ENCODE measurements at places on chromosomes 1 and 21. TPM values are rescaled to one million over a fixed set of nuclear protein-coding genes. Genes with fewer than 3 reads are reported as not detected.
A peak's percentile ranks its signal among the peaks of the same experiment; 100 is the strongest.

Gene GPR25
- total RNA-seq, result 0.27 TPM

DNA sequence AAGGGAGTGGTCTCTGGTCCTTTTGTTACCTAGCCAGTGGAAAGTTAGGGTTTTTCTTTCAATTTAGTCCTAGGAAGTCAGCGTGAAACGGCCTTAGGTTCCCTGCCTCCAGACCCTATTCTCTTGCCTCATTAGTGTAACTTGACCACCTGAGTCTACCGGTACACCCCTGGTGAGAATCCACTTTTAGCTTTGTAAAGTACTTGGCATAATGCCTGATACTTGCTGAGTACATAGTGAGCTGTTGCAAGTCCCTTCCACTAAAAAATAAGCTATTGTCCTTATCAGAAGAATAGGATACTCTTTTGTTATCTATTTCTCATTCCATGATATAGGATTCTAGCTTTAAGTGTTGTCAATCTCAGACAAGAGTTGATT is 228.8 kb downstream of the ST6GALNAC3 start:
- no peak for DNase-seq

DNA sequence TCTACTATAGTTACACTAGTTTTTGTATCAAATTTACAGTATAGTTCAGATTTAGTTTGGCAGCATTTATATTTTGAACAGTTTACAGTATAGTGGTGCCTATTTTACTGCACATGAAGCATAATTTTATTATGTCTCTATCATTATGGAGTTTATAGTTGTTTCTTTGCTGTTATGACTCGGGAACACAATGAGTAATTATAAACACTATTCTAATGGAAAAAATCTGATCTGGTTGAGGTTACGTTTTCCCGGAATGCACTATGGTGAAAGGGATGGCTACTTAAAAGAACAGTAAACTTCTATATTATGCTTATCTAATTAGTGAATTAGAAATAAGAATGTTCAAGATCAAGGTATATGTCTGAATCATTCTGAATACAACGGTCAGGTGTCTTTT is 10.6 kb downstream of the LCA5L start:
- no peak for DNase-seq

DNA sequence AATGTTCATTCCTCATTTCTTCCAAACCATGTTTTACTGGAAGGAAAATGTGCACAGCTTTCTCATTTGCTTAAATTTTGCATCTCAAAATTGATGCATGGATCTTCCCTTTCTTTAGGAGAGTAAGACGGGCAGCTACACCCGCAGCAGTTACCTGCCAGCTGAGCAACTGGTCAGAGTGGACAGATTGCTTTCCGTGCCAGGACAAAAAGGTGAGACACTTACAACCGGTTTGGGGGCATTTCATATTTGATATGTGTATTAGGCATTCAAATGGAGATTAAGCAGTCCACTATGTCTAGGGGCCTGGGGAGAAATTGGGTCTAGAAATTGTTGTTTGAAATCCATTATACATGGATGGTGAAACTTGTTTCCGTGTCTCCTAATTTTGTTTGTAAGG is 12.9 kb downstream of the C8A start:
- DNase-seq, result no peak

- DNase-seq, result peak; percentile 6
These were observed 33.1 kb downstream of the LPAR3 start for GRCh38 chr1:84859866-84860265.

DNA sequence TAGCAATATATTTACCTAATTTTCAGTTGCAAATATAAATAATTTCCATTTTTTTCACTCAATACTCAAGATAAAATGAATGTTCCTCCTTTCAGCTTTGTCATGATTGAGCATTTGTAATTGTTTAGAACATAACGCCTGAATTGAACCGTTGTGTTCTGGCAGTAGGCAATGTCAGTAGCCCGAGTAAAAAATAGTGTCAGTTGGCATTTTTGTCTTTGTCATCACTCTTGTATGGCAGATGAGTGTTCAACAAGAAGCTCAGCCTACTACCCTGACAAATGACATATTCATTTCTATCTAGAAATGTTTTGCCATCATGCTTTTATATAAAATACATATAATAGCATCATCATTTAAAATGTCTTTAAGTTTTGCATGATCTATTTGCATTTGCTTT is 691.4 kb upstream of the NCAM2 start:
- DNase-seq, result no peak

DNA sequence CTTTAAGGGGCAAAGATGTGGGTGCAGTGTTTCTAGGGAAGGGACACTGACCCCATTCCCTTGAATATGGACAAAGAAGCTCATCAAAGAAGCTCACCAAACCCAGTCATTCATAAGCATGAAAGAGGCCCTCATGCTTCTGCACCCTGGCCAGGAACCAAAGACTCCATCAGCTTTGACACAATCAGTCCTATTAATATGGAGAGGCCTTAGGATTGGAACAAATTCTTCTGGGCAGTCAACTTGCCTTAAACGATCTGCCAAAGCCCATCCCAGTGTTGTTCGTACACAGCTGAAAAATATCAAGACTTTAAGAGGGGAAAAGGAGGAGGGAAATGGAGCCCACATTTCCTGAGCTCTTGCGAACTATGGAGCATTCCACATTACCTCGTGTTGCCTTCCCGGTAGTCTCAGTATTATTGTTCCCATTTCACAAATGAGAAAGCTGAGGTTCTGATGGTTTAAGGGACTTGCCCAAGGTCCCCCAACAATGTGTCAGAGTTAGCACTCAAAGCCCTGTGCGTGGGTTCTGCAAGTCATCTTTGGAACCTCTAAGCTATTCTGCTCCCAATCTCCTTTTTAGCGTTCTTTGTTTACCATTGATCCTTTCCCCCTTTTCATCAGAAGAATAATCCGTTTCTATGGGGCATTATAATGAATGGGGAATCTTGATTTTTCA is 161.9 kb downstream of the ZBTB18 start:
- no peak for DNase-seq

DNA sequence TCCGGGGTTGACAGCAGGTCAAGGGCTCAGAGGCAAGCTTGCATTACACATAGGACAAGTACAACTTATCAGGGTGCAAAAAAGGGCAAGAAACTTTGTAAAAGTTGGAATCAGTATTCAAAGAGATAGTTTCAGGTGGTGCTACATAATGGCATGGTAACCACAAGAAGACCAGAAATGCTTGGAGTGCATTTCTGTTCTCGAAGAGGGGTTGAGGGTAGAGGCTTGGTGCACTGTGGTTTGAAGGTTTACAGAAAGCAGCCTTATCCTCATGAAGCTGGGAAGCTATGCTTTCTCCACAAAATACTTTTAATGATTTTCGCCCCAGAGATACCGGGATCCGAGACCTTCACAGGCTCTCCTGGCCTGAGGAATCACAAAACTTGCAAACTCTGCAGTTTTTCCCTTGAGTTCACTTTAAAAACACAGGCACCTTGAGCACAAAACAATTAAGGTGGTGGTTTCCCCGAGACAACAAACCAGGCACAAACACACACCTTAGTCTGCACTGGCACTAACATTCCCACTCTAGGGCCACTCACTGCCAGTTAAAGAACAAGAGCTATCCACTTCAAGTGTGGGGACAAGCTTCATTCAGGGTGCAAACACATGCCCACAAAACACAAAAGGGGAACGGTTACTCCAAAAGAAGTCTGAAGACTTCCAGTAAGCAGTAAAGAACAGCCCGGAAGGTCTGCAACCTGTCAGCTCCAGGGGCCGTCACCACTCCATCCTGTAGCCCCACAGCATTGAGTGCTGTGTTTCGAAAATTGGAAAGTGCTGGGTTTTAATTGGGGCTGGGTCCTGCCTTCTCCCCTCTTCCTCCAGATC is 29.8 kb upstream of the NFIA start:
- DNase-seq, result no peak

DNA sequence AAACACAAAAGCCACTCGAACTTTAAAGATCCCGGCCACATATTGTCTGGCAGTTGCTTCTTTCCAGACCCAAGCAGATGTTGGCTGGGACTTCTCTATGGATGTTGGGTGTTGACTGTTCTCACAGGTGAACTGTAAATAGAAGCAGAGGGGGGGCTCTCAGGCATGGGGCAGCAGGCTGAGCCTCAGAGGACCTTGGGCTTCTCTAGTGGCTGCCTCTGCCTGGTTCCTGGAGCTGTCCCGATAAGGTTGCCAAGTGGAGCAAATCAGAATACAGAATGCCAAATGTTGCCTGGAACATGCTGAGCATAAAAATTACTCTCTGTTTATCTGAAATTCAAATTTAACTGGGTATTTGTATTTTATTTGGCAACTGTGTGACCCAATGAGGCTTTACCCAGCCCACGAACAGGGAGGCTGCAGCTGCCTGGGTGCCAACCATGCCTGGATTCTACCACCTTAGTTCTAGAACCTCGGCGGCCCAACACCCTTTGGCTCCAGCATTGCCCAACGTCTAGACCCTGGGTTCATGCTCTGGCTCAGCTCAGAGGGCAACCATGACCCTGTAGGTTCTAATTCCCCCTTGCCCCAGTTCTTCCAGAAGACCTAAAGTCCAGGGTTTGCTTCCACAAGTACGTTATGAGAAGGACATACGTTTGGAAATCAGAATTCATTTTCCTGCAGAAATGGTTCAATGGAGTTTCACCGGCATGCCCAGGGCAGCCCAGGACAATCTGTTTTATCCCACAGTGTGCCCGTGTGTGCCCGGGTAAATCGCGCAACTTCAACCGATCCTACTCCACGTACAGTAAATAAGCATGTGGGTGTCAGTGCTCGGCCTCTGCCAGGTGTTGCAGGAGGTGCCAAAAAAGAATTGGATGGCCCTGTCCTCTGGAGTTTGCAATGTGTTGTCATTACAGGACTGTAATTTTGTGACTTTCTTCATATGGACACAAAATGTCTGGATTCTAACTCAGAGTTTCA is 5.4 kb upstream of the SLC45A1 start:
- no peak for DNase-seq

- DNase-seq, result no peak
These were observed 113.5 kb downstream of the PGBD5 start for GRCh38 chr1:230312676-230313075.

DNA sequence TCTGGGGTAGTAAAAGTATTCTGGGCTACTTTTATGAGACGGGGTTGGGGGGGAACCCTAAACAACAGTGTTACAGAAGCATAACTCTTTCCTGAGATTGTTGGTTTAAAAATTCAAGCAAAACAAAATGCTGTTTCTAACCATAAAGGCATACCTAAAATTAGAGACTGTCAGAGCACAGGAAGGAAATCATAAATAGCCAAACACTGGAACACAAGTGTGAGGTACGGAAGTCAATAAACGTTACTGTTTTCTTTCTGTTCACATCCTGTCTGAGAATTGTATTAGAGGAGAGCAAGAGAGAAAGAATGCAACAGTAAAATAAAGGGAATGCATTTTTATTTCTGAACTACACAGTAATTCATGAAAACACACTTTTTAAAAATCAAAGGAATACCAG is 42.8 kb upstream of the IL12RB2 start:
- no peak for DNase-seq

Gene SLAMF6
- total RNA-seq, result 1.4 TPM

GRCh38 chr1:65062339-65062738 is 85.7 kb upstream of the AK4 start:
- DNase-seq, result no peak

GRCh38 chr1:37017720-37018119 is 16.6 kb downstream of the GRIK3 start:
- DNase-seq, result no peak

DNA sequence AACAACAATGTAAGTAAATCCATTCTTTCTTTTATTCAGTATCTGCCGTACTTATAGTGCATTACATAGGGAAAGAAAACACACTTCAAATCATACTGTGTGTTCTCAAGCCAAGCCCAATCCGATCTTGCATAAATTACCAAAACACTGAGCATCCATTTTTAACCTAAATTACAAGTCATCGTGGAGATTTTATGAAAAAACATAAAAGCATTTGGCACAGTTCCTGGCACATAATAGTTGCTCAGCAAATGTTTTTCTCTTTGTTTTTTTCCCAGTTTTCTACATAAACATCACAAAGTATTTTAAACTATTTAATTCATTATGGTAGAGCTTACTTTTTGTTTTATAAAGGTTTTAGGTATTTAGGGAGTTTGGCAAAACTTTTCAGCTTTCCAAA is 48.1 kb upstream of the LRRC8C start:
- no peak for DNase-seq

Gene HORMAD1
- total RNA-seq, result not detected

GRCh38 chr1:1048765-1049164 is 25.3 kb downstream of the RNF223 start:
- DNase-seq, result no peak

GRCh38 chr1:55600242-55600641 is 385.1 kb upstream of the USP24 start:
- DNase-seq, result no peak

Gene SYTL1
- total RNA-seq, result 15.6 TPM

Gene DPT
- 1.2 TPM for total RNA-seq

Gene DDR2
- 26.5 TPM for total RNA-seq

Gene LCE6A
- total RNA-seq, result not detected

Gene CACNA1S
- total RNA-seq, result not detected

DNA sequence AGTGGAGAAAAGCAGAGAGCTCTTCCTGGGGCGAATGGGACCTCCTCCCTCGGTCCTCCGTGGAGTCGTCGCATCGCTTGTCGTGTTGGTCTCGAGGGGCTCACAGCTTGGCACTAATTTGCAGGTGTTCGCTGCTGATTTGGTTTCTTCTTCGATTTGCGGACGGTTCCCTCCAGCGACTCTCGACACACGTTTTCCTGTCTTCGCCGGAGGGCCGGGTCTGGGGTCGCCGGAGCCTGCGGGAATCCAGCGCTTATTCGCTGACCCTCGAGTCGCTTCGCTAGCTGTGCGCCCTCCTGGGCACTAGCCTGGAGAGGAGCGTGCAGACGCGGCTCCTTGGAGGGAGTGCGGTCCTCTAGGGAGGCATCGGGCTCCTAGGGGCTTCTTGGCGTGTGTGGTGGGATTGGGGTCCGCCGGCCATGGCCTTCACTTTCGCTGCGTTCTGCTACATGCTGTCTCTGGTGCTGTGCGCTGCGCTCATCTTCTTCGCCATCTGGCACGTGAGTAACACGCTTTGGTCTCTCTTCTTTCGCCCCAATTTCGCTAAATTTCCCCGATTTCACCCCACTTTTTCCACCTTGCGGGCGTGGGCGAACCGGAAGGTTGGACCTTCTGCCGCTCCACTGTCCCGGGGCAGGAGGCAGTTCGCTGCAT is 766 bp downstream of the CNIH3 start:
- no peak for DNase-seq

GRCh38 chr1:232835166-232835565 is 29.9 kb downstream of the MAP10 start:
- DNase-seq, result no peak

GRCh38 chr1:21911205-21912001 is 25.7 kb downstream of the HSPG2 start:
- DNase-seq, result peak; percentile 21

GRCh38 chr1:150288822-150289221 is 4.8 kb upstream of the MRPS21 start:
- no peak for DNase-seq

DNA sequence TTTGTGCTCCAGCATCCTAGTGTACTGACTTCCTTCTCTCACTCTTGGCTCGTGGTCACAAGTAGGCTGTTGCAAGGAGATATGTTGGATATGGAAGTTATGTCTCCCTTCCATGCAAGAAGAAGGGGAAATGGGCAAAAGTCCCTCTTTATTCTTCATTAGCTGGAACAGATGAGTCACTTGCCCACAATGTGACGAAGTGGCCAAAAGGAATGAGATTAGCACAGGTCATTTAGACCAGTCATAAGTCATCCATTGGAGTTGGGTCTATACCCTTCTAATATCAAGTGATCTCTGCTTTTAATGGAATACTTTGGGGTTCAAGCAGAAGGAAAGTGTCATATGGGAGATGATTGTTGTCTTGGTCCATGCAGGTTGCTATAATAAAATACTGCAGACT is 91.2 kb upstream of the NGF start:
- no peak for DNase-seq

- no peak for DNase-seq
These were observed 548.3 kb downstream of the DPYD start for GRCh38 chr1:97372531-97372930.

GRCh38 chr1:164651351-164651951 is 92.5 kb downstream of the PBX1 start:
- DNase-seq, result peak; percentile 85

Data from colonic mucosa (tissue), 4 donors.